HFFc6 (cell line): ENCODE measurements at places on chromosomes 2 and 18. TPM values are rescaled to one million over a fixed set of nuclear protein-coding genes. Genes with fewer than 3 reads are reported as not detected.

GRCh38 chr2:158412206-158412605 lies 44.3 kb downstream of the CCDC148 start:
- peaks cover 54% of the 10 kb centered on the region for H3K4me1 ChIP-seq
- H3K27ac ChIP-seq, result peak overlapping the region; percentile 65
- H3K27me3 ChIP-seq, result no peaks in the 10 kb centered on the region
- H3K4me3 ChIP-seq, result peak overlapping the region; percentile 31
- peak; percentile 56 for DNase-seq

DNA sequence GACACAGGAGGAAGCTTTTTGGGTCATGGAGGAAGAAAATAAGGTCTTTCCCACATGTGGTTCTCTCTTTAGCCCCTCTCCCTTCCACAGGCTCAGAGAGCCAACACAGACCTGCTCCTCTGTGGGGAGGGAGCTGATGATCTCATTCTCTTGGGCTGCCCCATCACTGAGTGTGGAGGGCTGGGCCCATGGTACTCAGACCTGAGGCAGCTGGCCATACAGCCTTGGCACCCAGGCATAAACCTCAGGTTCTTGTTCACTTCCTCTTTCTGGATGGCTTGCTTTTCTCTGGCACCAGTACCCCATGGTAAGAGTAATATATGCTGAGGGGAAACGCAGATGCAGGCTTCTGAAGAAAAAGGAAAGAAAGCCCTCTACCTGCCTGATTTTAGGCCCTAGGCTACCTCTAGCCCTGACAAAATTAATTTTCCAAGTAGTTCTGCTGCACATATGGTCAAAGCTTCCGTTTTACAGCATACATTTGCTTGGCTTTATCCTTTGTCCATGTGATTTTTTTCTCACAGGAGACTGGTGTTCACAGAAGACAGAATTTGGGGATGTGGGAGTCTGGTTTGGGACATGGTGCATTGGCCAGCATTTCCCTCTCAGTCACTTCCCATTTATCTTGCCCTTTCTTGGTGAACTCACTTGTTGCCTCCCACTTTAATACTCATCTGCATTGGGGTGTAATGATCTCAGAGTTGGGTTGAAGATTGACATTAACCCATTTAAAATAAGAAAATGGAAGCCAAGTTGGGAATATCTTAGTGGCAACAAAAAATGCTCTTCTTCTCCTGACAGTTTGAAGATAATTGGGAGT lies 11.1 kb downstream of the DHRS9 start:
- no peaks in the 10 kb centered on the region for H3K36me3 ChIP-seq
- H3K4me3 ChIP-seq, result no peak overlapping the region
- no peak overlapping the region for H3K27ac ChIP-seq
- H3K4me1 ChIP-seq, result no peaks in the 10 kb centered on the region
- no peaks in the 10 kb centered on the region; the same call in 1 of the 2 replicates for H3K27me3 ChIP-seq

GRCh38 chr2:126431136-126431535 lies 224.8 kb upstream of the GYPC start:
- H3K27me3 ChIP-seq, result no peaks in the 10 kb centered on the region
- no peak for DNase-seq
- H3K36me3 ChIP-seq, result no peaks in the 10 kb centered on the region

- H3K27ac ChIP-seq, result no peak overlapping the region
- peaks cover 2% of the 10 kb centered on the region for H3K27me3 ChIP-seq
- no peak overlapping the region for H3K4me3 ChIP-seq
- peak; percentile 24 for DNase-seq
Observed at GRCh38 chr2:213246497-213247281, 37.6 kb upstream of the SPAG16 start.

DNA sequence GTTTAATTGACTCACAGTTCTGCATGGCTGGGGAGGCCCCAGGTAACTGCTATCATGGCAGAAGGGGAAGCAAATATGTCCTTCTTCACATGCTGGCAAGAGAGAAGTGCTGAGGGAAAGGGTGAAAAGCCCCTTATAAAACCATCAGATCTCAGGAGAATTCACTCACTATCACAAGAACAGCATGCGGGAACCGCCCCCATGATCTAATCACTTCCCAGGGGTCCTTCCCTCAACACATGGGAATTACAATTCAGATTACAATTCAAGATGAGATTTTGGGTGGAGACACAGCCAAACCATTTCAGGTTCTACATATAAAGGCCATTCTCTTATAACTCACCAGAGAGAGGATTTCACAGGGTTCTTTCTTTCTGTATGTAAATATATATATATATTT lies 62.9 kb downstream of the VRK2 start:
- H3K4me3 ChIP-seq, result no peak overlapping the region
- H3K27me3 ChIP-seq, result no peaks in the 10 kb centered on the region; the same call in 1 of the 2 replicates
- DNase-seq, result no peak
- H3K4me1 ChIP-seq, result peaks cover 60% of the 10 kb centered on the region
- peak overlapping the region; percentile 39; the same call in 1 of the 2 replicates for H3K27ac ChIP-seq

The IL1A gene
- total RNA-seq, result not detected in 2 replicates

DNA sequence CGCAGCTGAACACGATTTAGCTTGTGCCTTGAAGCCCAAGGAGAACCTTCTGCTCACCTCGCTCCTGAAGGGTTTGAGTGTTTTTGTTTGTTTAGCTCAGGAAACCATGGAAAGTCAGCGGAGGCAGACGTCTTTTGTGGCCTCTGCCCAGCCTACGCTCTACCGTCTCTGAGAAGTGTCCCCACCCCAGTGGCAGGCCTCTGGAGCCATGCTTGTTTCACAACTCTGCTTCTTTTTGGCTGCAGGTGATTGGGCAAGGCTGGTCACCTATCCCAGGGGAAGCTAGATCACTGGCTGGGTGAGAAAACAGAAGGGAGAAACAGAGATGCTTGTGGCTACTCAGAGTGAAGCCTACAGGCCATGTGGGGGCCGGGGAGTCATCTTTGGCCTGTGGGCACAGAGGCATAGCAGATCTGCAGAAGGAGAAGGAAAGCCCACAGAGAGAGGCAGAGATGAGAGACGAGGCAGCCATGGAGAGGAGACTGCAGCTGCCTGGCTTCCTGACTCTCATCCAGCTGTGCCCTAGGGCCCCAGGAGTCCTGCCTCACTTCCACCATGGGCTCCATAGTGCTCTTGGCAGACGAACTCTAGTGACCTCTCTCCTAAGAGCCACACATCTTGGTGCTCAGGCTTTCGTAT lies 50.1 kb downstream of the CIB4 start:
- H3K36me3 ChIP-seq, result no peaks in the 10 kb centered on the region
- no peaks in the 10 kb centered on the region for H3K4me1 ChIP-seq
- no peak overlapping the region for H3K27ac ChIP-seq
- peaks cover 45% of the 10 kb centered on the region for H3K27me3 ChIP-seq
- H3K4me3 ChIP-seq, result no peak overlapping the region

The CLK1 gene
- 25.1 to 26.7 TPM (median 26.0 TPM) in 3 replicates for total RNA-seq

DNA sequence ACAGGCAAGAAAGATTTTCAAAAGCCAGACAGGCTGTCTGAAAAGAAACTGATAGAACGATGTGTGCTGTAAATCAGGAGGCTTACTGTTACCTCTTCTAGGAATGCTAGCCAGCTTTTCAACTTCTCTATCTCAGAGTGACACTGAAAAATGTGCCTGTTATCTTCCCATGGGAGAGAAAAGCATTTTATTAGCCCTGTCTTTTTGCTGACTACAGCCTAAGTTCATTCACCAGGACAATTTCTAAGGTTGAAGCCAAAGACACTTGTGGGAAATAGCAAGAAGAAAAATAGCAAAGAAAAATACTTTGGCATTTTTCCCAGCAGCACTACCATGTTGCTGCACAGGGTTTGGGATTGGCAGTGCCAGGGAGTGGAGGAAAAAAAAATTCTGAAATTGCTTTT lies 34.0 kb downstream of the ABCB11 start:
- no peak overlapping the region for H3K4me3 ChIP-seq
- H3K36me3 ChIP-seq, result no peaks in the 10 kb centered on the region
- H3K27ac ChIP-seq, result no peak overlapping the region
- DNase-seq, result no peak
- H3K27me3 ChIP-seq, result no peaks in the 10 kb centered on the region

DNA sequence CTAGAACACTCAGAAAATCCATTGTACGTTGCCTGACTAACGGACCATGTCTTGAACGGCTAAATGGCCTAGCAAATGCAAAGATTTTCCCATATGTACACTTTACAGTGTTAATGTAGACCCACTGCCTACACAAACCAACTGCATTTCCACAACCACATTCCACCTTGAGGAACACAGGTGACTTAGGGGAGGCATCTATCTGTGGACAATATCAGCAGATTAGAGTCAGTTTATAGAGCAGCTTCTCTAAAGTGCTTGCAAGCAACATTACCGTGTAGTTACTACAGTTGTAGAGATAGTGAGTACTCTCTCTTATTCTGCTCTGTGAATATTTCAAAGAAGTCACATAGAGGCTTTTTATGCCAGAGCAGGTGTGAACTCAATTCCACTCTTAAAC lies 139.6 kb downstream of the TCF4 start:
- H3K4me1 ChIP-seq, result peaks cover 29% of the 10 kb centered on the region
- H3K4me3 ChIP-seq, result no peak overlapping the region
- peaks cover 17% of the 10 kb centered on the region for H3K36me3 ChIP-seq
- no peaks in the 10 kb centered on the region; the same call in none of the 2 replicates for H3K27me3 ChIP-seq
- DNase-seq, result no peak

- H3K27me3 ChIP-seq, result no peaks in the 10 kb centered on the region; the same call in 1 of the 2 replicates
- peak overlapping the region; percentile 90; the same call in 1 of the 2 replicates for H3K4me3 ChIP-seq
- no peak for DNase-seq
- H3K36me3 ChIP-seq, result peaks cover 6% of the 10 kb centered on the region; the same call in 1 of the 2 replicates
- H3K27ac ChIP-seq, result no peak overlapping the region
Observed at GRCh38 chr2:231667496-231667895, 40.8 kb upstream of the PTMA start.

The ATP6V1C2 gene
- not detected in 3 replicates for total RNA-seq

The ZNF407 gene
- total RNA-seq, result 8.0 to 9.4 TPM (median 9.0 TPM) in 3 replicates

- H3K4me1 ChIP-seq, result peaks cover 4% of the 10 kb centered on the region; the same call in 1 of the 2 replicates
- H3K36me3 ChIP-seq, result no peaks in the 10 kb centered on the region
- no peak overlapping the region for H3K4me3 ChIP-seq
- H3K27me3 ChIP-seq, result peaks cover 7% of the 10 kb centered on the region; the same call in 1 of the 2 replicates
- DNase-seq, result no peak
- no peak overlapping the region for H3K27ac ChIP-seq
Observed at GRCh38 chr2:233693963-233694362, 1.3 kb downstream of the UGT1A6 start.
